Stimulated activated CD4-positive, alpha-beta T cell treated with anti-CD3 and anti-CD28 coated beads, Interleukin-1b, Interleukin-23, amount 100 ng/mL, for 48 hours (primary cell): ENCODE measurements at places on chromosomes 1 and 21.
A peak's percentile ranks its signal among the peaks of the same experiment; 100 is the strongest.

DNA sequence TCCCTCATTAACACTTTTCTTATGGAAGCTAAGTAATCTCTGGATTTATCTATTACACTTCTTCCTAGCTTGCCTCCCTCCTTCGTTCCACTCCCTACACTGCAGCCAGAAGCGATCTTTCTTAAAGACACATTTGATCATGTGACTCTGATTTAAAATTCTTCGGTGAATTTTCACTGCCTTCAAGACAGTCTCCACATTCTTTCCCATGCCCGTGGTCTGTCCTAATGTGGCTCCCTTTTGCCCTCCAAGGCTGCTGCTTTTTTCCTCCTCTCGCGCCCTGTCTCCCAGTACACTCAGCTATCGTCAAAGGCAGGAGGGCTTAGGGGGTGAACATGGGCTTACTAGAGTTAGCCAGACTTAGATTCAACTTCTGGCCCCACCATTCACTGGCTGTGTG is 64.4 kb downstream of the SDCCAG8 start:
- DNase-seq: no peak

DNA sequence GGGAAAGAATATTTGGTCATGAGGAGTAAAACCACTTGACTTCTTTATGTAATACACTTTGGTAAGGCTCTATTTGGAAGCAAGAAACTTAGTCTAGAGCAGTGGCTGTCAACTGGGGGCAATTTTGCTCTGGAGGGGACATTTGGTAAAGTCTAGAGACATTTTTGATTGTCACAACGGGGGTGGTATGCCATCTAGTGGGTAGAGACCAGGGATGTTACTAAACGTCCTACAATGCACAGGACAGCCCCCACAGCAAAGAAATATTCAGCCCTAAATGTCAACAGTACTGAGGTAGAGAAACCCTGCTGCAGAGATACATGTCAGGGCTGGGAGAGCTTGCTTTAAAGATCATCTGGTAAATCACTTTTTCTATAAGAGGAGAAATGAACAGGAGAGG is 13.5 kb downstream of the FUCA1 start:
- DNase-seq: no peak

GRCh38 chr1:25068316-25068715 is 138.2 kb upstream of the RUNX3 start:
- DNase-seq: no peak

- no peak for DNase-seq
These were observed 332.8 kb downstream of the KCTD3 start for GRCh38 chr1:215899901-215900300.

DNA sequence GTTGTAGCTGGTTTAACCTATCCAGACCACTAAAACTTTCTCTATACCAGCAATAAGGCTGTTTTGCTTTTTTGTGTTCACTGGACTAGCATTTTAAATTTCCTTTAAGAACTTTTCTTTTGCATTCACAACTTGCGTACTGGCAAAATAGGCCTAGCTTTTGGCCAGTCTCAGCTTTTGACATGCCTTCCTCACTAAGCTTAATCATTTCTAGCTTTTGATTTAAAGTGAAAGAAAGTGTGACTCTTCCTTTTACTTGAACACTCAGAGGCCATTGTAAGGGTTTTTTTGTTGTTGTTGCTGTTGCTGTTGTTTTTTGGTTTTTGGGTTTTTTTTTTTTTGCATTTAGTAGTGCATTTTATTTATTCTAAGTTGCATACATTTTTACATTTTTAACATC is 15.2 kb downstream of the RPAP2 start:
- no peak for DNase-seq

GRCh38 chr1:240956020-240956419 is 344.1 kb upstream of the GREM2 start:
- DNase-seq: no peak

DNA sequence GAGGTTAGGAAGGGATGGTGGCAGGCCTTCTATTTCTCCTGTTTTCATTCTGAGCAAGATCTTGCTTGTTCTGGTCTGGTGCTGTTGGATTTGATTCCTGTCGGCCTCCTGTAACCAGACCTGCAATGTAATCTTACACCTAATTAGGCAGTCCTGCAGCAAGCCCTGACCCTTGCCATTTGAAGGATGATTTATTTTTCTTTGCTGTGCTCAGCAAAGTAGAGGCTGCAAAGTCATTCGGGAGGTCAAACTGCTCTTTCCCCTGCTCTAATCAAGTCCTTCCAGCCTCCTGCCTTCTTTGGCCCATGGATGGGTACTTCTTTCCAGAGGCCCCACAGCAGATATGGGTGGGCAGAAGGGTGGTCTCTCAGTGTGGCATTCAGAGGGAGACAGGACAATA is 417.7 kb upstream of the USP24 start:
- no peak for DNase-seq

- DNase-seq: no peak
These were observed 11.7 kb downstream of the SYDE2 start for GRCh38 chr1:85189120-85189519.

DNA sequence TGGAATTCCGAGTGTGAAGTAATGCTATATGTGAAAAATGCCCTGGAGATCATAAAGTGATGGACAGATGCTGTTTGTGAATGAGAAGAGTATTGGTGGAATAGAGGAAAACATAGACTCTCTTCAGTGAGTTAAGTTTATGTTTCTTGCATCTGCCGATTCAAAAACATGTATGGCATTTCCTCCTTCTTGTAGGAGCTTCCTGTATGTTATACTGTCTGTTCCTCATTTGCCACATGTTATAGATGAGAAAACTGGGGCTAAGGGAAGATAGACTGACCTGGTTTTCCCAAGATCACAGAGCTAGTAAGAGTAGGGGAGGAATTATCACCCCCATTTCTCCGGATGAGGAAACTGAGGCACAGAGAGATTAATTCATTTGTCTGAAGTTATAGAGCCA is 41.1 kb upstream of the IL20 start:
- no peak for DNase-seq

- DNase-seq: no peak
These were observed 163.2 kb downstream of the SNX7 start for GRCh38 chr1:98824736-98825135.

DNA sequence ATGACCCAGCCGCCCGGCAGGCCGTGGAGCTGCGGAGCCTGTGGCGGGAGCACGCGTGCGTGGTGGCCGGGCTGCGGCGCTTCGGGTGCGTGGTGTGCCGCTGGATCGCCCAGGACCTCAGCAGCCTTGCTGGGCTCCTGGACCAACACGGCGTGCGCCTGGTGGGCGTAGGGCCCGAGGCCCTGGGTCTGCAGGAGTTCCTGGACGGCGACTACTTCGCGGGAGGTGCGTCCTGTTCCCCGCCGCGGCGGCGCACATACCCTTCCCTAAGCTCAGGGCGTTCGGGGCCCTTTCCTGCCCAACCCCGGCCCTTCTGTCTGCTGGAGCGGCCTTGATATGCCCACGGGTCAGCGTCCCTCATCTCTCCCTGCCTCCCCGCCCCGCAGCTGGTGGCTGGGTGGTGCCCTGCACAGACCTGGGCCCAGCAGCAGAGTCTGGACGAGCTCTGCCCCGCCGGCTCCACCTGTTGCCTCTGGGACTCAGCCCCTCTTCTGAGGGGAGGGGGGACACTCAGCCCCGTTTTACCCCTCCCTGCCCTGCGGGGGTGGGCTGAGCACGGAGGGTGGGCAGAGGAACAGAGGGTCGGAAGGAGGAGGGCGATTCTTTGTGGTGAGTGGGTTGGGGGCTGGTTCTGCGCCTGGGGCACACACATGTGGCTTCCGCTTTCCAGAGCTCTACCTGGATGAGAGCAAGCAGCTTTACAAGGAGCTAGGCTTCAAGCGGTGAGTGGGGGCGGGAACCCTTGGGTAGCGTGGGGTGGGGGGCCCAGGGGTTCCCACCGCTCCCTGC is 688 bp downstream of the PRXL2B start:
- peak; percentile 29 for DNase-seq

DNA sequence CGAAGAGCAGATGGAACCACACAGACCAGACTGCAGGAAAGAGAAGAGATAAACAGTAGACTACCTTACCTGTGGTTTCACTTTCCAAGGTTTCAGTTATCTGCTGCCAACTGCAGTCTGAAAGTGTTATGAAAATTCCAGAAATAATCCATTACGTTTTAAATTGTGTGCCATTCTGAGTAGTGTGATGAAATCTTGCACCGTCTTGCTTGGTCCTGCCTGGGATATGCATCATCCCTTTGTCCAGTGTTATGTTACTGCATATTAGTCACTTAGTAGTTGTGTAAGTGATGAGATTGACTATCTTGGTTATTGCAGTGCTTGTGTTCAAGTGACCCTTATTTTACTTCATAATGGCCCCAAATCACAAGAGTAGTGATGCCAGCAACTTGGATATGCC is 33.9 kb downstream of the DNAJC6 start:
- DNase-seq: no peak

DNA sequence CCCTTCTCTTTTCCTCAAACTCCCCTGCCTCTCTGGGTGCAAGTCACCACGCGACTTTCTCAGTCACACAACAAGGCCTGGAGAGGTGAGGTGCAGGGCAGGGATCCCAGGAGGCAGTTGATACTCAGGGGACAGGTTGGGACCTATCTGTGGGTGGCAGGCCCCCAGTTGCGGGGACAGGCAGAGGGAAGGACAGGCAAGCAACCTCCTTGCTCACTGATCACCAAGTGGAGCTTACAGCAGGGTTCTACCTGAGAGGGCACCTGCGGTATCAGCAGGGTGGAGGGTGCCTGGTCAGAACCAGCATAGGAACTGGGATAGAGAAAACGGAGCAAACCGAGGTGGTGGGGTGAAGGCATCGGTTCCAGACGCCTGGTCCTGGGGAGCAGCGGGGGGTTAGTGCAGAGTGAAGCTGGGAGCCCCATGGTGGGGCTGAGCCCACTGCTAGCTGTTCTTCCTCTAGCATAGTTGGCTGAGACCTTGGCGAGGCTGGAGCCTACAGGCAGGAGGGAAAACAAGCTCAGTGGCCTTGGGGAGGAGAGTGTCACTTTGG is 24.4 kb upstream of the TENT5C start:
- no peak for DNase-seq

- DNase-seq: no peak
These were observed 200.1 kb upstream of the C1orf105 start for GRCh38 chr1:172220376-172220775.

GRCh38 chr1:204564835-204565234 is 48.6 kb downstream of the MDM4 start:
- peak; percentile 23 for DNase-seq

DNA sequence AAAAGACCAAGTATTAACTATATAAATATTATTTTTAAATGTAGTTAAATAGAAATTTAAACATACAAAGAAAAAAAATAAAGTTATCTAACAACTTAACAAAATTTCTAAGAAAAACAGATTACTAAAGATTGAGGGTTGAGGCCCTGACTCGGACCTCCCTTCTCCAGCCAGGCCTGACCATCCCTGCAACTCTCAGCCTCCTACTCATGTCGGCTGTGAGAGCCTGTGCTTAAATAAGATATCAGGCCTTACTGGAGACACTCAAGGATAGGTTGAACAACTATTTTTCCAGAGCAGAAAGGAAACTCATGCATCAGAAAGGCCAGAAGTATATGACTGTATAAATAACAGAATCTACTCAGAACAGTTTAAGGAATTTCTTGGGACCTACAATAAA is 33.0 kb upstream of the PSMG1 start:
- DNase-seq: no peak

- no peak for DNase-seq
These were observed 241.0 kb upstream of the SNX7 start for GRCh38 chr1:98420376-98421084.

GRCh38 chr1:98468111-98468717 is 193.3 kb upstream of the SNX7 start:
- no peak for DNase-seq

DNA sequence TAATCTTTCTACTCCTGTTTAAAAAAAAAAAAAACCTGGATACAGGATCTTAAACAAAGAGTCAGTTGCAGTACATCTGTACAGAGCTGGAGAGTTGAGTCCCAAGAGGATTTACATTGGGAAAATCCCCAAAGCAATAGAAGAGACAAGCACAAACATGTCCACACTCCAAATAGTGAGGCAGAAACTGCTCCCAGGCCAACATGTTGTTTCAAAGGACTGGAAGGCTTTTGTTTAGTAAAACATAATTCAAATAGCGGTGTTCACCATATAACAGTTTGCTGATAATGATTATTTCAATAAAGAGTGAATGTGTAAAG is 425.4 kb downstream of the ADGRL2 start:
- no peak for DNase-seq

DNA sequence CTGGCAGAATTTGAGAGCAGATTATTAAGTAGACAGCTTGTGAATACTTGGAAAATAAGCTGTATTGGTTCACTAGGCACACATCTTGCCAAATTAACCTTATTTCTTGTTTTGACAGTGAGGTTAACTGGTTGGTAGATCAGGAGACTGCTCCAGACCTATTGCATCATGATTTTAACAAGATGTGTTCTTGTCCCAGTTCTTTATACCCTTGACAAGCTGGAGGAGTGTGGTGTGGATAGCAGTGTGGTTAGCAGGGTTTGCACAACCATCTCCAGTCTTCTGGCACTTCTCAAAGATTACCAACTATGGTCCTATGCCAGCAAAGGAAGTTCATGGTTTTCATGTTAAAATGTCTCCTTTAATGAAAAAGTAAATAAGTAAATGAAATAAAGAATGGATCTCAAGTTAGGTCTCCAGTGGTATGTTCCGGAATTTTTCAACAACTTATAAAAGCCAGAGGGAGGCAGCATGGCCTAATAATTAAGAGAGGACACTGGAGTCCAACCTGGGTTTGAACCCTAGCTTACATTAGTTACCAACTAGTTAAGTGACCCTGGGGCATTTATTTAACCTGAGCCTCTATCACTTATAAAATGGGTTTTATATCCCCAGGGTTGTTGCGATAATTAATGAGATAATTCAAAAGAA is 34.1 kb downstream of the DDX20 start:
- DNase-seq: no peak

DNA sequence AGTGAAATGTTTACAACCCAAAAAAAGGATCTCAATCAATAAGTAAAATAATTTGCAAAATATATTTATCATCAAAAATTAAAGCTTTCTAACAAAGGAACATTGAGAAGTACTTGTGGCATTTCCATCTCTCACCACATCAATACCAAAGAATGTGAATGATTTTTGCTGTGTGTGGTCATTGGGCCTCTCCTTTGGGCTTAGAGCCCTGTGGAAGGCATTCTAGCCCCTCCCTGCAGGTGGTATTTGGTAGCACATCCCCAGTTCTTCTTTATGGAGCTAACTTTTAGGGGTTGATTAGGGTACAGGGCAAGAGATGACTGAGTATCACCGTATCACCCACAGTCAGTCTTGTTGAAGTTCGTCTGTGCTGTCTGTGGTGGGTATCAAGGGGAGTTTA is 294.1 kb upstream of the SGIP1 start:
- DNase-seq: no peak

DNA sequence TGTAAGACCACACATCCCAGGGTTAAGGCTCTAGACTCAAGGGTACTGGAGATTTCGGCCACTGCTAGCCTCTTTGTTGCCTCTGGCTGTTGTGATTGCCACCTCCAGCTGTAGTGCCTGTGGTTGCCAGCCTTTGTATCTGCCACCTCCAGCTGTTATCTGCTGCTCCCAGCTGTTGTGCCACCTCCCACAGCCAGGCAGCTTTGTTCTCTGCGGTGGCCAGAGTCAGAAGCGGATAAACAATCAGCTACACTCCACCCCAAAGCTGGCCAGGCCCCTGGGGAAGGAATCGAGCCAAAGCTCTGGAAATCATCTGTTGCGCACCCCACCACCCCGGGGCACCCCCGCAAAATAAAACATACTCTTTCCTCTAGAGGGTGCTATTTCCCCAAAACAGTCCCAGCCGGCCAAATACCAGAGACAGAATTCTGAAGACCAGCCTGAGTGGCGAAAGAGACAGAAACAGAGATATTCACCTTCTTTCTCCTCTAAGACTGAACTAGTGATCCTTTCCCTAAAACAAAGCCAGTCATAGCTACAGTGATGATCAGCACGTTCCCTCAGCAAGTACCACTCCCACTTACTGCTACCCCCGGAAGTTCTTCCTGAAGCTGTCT is 14.8 kb upstream of the PIGM start:
- peak; percentile 38 for DNase-seq

- no peak for DNase-seq
These were observed 17.1 kb upstream of the PINK1 start for GRCh38 chr1:20615946-20616846.
